ENCODE measurements at places on chromosomes 16 and 17.

- DNase-seq, result no peak
These were observed 5.0 kb downstream of the MLLT6 start for GRCh38 chr17:38709864-38710603.

GRCh38 chr16:8867216-8867931 lies 1.4 kb downstream of the CARHSP1 start:
- DNase-seq, result peak; percentile 37

DNA sequence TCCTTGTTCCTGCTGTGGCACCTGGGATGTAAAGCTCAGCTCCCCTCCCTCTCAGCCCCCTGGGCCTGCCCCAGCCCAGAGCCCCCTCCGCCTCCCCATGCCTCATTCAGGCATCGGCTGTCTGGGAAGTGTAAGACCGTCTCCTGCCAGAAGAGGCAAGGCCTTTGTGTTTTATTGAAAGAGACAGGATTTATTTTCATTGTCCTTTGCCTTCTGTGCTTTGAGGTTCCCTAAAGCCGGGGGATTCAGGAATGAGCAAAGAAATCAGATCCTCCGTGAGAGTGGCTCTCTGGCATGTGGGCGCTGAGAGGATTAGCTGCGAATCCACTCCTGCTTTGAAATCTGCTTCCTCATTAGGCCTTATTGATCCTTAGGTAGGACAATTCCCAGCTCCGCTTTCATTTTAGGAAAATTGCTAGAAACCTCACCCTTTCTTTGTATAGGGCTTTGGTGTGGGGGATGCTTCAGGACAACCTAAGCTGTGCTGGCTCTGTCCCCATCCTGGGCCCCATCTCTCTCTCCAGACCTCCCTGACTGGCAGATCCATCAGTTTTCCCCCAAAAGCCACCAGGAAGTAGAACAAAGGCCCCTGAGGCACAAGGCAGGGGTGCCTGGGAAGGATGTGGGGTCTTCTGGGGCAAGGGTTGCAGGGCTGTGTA lies 211.5 kb upstream of the TNRC6C start:
- DNase-seq, result no peak

DNA sequence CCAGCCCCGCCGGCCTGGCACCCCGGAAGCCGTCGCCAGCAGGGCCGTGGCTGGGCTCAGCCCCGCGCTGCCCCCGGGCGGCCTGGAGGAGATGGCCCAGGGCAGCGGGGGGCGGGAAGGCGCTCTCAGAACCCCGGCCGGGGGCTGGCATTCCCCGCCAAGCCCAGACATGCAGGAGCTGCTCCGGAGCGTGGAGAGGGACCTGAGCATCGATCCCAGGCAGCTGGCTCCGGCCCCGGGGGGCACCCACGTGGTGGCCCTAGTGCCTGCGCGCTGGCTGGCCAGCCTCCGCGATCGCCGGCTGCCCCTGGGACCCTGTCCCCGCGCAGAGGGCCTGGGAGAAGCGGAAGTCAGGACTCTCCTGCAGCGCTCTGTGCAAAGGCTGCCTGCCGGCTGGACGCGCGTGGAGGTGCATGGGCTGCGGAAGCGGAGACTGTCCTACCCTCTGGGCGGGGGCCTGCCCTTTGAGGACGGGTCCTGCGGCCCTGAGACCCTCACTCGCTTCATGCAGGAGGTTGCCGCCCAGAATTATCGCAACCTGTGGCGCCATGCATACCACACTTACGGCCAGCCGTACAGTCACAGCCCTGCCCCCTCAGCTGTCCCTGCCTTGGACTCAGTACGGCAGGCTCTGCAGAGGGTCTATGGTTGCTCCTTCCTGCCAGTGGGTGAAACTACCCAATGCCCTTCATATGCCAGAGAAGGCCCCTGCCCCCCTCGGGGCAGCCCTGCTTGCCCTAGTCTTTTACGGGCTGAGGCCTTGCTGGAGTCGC lies 551 bp downstream of the WDR81 start:
- DNase-seq, result no peak

DNA sequence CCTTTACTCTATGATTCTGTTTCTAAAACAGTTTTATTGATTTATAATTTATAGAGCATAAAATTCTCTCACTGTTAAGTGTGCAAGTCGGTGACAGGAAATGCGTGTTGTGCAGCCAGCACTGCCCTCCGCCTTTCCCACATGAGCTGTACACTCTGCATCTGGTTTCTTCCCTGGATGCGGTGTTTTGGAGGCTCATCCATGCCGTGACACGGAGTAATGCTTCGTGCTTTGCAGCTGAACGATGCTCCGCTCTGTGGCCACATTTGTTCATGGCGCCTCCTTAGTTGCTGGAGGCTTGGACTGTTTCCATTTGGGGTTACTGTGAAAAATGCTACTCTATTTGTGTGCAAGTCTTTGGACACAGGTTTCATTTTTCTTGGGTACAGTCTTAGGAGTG lies 7.2 kb upstream of the IGFALS start:
- DNase-seq, result no peak

- DNase-seq, result no peak
These were observed 3.6 kb downstream of the ZNF48 start for GRCh38 chr16:30398661-30399434.

DNA sequence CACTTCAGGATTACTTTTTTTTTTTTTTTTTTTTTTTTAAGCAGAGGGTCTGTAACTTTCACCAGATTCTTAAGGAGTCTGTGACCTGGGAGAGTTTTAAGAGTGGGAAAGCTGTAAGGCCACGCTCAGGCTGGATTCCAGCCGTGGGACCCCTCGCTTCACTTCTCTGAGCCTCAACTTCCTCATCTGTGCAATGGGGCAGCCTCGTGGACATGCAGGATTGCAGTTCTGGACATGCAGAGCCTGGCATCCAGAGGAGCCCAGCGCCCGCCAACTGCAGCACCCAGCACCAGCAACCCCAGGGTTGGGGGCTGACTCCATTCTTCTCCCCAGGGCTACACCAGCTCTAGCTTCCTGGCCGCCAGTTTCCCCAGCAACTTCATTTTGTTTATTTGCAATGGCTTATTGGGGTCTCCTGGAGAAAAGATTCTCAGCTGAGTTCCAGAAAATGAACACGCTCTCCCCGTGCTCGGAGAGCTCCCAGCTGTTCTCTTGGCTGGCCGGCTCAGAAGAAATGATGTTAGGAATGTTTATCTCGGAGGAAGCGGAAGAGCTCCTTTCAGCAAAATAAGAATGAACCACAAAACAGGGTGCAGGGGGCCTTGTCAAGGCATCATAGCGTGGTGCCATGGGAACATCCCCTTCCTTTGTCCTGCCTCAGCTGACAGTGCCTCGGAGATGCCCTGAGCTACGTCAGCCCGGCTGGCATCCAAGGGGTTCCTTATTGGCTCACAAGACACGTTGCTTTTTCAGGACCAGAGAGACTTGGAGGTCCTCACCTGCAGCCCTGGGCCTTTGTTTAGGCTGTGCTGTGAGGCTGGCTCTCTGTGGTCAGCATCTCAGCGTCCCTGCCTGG lies 22.9 kb upstream of the ZCCHC14 start:
- DNase-seq, result no peak

- no peak for DNase-seq
These were observed 2.8 kb upstream of the NAT9 start for GRCh38 chr17:74778960-74779359.

DNA sequence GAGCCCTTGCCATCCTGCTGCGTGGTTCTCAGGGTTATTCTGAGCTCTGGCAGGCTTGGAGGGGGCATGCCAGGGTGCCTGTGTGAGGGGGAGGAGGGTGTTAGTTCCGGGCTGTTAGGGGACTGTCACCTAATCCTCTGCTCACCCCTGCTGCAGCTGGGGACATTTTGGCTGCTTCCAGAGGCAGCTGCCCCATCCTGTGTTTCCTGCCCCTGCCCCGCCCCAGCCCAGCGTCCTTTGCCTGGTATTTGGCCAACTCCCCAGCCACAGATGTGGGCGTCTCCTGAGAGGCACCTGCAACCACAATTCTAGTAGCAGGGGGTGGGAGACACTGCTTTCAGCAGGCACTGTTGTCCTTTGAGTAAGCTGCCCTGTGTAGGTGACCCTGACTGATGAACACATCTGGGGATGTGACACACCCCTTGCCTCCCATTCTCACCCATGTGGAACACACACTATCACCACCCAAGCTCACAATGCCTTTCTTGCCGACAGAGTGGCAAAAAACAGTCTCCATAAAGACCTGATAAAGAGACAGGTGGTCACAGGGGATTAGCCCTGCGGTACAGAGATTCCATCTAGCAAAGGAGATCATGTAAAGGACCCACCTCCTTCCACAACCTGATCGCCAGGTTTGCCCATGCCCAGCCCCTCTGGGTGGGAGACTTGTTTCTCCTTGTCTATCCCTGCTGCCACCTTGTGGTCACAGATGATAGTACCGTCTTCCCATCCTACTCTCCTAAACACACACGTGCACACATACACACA lies at the start of gene CHRNE:
Gene CHRNE (minus strand): TSS at position 48 of the 768 bp plus-strand sequence. CDS start 35 bp downstream, at position 13.
- DNase-seq, result peak; percentile 63

GRCh38 chr16:49491771-49492761 lies 118.5 kb downstream of the C16orf78 start:
- peak; percentile 46 for DNase-seq

- DNase-seq, result no peak
These were observed at the start of gene HIGD1B for GRCh38 chr17:44847586-44847985. Gene HIGD1B (plus strand): TSS chr17:44847883. CDS start chr17:44848153, 270 bp downstream.

DNA sequence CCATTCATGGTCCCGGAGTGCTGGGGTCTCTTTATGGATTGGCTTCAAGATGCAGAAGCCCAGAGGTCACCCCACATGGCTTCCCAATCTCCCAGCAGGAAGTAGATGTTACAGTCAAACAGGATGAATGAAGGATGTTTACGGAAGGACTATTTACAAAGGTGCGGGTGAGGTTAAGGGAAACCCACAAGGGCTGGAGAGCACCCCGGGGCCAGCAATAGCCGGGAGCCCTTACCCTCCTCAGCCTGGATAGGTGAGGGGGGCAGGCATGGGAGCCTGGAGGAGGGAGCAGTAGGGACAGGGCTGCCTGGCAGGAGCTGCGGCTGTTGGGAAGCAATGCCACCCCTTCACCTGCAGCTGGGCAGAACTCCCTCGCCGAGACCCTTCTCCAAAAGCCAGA lies 24.5 kb upstream of the CACNG1 start:
- DNase-seq, result no peak

GRCh38 chr17:56762988-56763387 lies 70.7 kb downstream of the C17orf67 start:
- peak; percentile 14 for DNase-seq

GRCh38 chr16:64089697-64090096 lies 1032.2 kb downstream of the CDH11 start:
- no peak for DNase-seq

GRCh38 chr17:16052486-16052885 lies 52.9 kb downstream of the TTC19 start:
- DNase-seq, result no peak

DNA sequence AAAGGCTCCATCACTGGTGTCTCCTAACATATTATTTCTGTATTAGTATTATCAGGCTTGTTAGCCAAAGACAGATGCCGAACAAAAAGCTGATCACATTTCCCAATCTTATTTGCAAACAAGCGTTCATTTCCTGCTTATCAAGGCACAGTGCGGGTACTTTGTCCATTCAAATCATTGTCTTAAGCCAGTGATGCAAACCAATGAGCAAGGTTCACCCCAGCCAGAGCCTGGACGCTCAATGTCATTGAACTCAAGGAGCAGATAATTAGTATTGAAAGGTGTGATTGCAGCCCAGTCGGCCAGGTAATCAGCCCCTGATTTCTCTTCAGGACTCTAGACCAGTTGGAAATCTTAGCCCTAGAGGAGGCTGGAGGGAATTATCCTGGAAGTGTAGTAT lies 20.4 kb upstream of the SOX9 start:
- DNase-seq, result no peak
